OCI-LY7 (cell line): ENCODE measurements at places on chromosomes 6 and 20. TPM values are rescaled to one million over a fixed set of nuclear protein-coding genes. Genes with fewer than 3 reads are reported as not detected.

BNIP5 gene
- total RNA-seq: not detected in 2 replicates

NR2E1 gene
- not detected in 2 replicates for total RNA-seq

MTHFD1L gene
- total RNA-seq: 129 and 144 TPM in 2 replicates

RIPPLY2 gene
- total RNA-seq: not detected in 2 replicates

C6orf58 gene
- not detected in 2 replicates for total RNA-seq

GSTA1 gene
- not detected in 2 replicates for total RNA-seq

ZSCAN23 gene
- not detected in 2 replicates for total RNA-seq

EYA2 gene
- total RNA-seq: not detected in 2 replicates

GRCh38 chr6:28789553-28790083 is 134.2 kb downstream of the TRIM27 start:
- DNase-seq: peak; percentile 13

DNA sequence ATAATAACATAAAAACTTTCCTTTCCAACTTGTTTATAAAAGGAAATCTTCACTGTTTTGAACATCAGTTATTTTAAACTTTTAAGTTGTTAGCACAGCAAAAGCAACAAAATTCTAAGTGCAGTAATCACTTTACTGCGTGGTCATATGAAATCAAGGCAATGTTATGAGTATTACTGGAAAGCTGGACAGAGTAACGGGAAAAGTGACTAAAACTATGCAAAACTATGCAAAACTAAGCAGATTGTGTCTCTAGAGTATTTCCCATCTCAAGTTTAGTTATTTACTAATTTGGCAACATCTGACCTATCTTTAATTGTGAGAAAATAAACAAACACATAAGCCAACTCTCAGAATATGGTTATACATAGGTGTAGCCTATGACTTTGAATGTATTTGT is 10.9 kb upstream of the ANKEF1 start:
- no peak for DNase-seq

DNA sequence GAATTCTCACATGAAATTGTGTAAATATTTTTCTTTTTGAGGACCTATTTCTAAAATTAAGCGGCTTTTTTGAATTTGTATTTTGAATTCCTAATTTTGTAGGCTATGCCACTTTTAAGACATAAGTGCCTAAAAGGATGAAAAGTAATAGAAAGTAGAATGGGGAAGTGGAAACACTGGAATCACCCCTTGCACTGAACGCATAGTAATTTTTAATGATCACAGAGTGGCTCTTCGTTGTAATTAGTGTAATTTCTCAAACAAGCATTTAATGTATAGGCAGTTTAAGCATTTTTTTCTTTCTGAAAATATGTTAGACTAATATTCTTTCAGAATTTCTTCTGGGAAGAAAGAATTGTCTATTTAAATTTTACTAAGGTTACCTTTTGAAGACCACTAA is 73.2 kb downstream of the ARID1B start:
- no peak for DNase-seq

DNA sequence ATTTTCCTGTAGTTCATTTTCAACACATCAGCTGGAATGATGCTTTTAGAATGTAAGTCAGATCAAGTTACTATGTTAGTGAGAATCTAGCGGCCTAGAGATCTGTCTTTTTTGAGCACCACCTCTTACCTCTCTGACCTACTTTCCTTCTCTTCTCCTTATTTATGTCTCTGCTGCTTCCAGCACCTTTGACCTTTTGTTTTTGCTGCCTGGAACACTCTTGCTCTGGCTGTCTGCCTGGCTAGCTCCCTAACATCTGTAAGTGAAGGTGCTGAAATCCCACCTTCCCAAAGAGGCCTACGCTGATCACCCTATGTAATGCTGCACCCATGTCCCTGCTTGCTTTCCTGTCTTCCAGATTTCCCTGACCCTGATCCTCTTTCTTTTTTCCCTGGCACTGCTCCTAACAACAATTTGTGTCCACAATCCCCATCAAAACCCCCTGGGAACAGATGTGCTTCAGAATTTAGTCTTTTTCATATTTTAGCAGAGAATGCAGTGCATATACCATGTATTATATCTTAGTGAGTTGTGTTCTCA is 87.8 kb downstream of the RFPL4B start:
- no peak for DNase-seq

DNA sequence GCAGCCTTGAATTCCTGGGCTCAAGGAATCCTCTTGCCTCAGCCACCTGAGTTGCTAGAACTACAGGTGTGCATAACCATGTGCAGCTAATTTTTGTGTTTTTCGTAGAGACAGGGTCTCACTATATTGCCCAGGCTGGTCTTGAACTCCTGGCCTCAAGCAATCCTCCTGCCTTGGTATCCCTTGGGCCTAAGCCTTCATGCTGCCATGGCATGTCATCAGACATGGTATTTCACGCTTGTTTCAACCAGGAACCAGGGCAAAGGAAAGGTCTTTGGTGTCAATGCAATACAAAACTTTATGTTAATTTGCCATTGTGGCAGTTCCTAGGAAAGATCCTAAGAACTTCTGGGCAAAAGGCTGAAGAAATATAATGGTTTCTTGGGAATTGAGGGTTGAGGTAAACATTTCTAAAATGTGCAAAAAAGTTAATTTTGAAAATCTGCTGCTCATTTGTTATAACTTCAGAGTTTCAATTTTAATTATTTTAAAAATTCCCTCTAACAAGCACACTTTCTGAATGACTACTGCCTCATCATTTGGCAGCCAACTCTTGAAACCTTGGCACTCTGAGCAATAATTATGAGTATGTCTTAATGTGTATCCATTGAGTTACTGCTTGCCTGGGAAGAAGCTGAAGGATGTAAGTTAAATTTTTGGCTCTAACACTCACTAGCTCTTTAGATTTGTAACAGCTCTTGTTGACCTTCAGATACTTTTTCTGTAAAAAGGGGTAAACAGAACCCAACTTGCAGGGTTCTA is 154.1 kb downstream of the GJA10 start:
- no peak for DNase-seq

DNA sequence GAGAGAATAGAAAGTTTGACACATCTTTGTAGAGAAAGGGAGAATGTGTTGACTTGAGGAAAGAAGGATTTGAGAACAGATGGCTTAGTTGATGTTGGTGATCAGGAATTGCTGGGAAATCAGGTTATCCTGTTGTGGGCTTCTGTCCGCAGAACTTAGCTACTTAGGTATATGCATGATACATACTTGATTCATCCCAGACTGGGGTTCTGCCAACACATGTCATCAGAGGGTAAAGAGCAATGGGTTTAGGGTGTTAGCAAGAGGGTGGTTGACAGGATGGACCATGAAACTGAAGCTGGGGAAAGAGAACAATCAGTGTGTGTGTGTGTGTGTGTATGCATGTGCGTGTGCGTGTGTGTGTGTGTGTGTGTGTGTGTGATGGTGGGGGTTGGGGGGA is 50.6 kb upstream of the NELFCD start:
- no peak for DNase-seq

DNA sequence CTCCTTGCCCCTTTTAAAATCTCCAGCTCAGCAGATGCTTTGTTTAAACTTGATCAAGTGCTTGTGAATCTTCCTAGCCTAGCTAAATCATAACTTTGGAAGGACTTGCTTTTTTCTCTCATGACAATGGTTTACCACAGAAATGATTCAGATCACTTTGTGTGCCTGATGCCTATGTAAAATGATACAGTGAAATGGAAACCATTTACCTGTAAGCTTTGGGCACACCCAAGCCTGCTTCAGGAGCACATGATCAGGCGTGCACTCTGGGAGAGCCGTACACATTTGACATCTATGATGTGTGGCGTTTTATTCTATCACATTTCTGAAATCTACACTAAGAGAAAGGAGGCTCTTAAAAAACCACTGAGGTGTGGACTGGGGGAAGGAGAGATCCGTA is 41.1 kb downstream of the PTPN1 start:
- no peak for DNase-seq

- no peak for DNase-seq
Measured at GRCh38 chr6:84074988-84075781, 41.6 kb downstream of the MRAP2 start.

- DNase-seq: peak; percentile 33
Measured at GRCh38 chr20:651713-652614, 1.0 kb downstream of the SRXN1 start.

DNA sequence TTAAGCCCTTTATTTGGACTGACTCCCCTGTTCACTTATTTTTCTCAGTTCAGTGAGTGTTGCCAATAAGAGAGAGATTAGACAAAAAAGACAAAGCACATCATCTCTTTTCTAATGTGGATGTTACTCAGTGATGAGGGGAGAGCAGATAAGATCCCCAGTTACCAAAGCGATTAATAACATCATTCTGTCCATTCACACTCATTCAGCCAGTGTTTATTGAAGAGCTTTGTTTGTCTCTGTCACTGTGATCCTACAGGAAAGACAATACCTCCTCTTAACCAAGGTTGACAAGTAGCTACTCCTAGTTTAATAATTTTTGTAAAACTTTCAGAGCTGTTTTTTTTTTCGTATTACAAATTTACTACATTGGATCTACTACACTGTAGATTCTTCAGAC is 163.0 kb downstream of the EYA4 start:
- no peak for DNase-seq

- no peak for DNase-seq
Measured at GRCh38 chr6:42988486-42989020, 4.2 kb downstream of the PPP2R5D start.

DNA sequence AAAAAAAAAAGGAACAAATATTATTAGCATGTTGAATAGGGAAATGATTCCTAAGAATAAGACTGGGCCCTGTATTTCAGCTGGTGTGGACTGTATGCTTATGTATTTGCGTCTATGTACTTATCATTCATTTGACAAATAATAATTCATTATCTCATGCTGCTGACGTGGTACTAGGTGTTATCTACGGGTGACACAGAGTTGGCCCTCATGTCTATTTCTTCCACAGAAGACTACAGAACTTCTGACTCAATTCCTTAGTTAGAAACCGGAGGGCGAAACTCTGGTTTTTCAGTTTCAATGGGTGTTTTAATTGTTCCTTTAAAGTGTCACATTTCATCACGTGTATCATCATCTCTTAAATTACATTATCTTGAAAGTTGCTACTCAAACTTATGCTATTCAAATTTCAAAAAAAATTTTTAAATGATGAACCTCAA is 305.9 kb downstream of the CLIC5 start:
- no peak for DNase-seq
